HFFc6 (cell line): ENCODE measurements at places on chromosomes 12 and 14.

DNA sequence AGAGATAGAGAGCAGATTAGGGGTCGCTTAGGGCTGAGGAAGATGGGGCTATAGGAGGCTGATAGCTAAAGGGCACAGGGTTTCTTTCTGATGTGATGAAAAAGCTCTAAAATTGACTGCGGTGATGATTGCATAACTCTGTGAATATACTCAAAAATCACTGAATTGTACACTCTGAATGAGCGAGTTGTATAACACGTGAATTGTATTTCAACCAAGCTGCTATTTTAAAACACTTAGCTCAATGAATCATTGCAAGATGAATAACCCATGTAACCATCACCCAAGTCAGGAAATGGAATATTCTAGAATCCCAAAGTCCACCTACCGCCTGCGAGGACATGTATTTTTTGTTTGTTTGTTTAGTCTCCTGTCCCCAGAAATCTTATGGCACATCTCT, 60.1 kb upstream of the CCND2 start:
- no peak for DNase-seq

DNA sequence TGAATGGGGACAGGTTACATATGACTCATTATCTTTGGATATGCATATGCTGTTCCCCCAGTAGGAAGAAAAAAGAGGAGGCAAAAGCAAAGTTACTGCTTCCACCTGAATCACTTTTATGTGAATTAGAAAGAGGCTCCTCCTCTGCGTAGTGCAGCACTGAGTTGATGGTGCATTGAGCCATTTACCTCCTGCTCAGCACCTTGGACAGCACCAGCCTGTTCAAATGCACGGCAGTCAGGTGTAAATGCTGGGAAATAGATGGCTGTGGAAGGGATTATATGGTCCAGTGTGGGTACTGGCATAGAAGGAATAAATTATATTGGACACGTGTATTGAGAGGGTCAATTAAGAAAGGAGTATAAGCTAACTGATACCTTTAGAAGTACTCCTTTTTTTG, 541.9 kb upstream of the SEL1L start:
- no peak for DNase-seq

DNA sequence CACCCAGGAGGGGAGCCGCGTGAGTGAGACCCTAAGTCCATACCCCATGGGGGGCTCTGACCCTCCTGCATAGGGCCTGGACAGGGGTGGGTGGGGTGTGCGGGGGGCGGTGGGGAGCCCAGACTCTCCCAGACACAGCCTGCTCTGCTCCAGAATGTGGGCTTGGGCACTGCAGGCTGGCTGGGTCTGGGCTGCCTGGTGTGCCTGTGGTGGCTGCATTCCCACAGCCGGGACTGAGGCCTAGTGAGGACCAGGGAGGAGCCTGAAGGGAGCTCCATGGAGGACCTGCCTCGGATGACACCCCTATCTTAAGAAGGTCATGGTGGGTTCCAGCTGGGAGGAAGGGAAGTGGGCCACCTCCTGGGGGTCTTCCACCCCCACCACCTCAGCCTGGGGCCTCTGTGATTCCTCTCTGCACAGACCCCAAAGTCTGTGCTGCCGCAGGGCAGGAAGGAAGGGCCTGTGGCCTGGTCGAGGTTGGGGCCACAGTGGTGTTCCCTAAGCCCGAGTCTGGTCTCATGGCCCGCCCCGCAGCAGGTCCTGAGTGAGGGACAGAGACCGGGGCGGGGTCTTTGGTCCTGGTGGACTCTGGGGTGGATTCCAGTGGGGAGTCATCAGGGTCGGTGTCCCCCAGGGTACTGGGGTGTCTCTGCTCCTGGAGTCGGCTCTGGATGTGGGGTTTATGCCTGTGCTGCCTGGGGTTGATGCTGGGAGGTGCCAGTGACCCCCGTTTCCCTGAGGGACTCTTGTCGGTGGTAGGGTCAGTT, 392.3 kb downstream of the TMEM121 start:
- DNase-seq, result no peak

DNA sequence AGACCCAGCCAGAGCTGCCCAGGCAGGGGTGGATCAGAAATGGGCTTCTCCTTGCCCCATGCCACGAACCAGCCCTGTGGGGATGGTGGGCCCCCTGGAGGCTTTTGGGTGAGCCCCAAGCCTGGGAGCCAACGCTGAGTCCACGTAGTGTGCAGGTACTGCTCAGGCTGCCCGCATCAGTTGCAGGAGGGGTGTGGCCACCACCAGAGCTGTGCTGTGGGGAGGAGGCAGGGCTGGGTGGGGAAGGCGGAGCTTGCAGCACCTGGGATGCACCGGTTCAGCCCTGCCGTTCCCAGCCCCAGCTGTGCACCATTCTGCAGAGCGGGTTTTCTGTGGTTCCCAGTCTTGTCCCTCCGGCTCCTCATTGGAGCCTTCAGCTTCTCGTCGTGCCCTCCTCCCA, 36.3 kb downstream of the IL31 start:
- no peak for DNase-seq

DNA sequence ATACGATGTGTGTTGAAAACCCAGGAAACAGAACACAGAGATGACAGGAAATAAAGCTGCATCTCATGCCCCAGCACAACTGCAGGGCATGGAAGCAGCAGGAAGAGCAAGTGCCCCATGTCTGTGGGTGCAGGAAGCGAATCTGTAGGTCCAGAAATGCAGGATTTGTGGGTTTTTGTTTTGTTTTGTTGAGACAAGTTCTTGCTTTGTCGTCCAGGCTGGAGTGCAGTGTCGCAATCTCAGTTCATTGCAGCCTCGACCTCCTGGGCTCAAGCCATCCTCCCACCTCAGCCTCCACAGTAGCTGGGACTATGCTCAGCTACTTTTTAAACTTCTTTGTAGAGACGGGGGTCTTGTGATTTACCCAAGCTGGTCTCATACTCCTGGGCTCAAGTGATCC, 6.2 kb upstream of the RPS6KL1 start:
- DNase-seq, result no peak

DNA sequence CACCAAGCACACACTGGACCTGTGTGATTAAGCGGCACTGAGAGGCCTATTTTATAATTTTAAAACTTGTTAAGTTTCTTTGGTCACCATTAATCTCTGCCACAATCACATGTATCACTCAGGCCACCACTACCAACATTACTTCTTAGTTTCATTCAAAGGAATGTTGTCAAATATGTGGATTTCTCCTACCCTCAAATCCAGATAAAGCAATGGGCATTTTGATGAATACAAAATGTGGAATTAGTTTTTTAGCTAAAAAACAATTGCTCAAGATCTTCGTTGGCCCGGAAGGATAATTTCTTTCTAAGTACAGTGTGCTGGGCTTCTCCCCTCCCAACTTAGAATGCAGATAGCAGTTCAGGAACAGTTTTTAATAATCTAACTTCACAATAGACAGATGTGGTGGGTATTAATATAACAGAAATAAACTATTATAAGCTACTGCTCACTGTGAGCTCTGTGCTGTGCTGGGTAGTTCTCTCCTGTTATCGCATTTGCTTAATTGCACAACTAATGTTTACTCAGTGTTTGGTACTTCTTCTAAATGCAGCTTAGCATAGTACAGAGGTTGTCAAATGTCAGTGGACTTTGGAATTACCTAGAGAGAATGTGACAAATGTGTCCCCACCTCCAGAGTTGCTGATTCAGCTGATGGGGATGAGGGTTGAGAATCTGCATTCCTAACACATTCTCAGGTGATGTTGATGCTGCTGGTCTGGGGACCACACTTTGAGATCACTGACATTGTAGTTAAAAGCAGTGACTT, 266.7 kb upstream of the AMIGO2 start:
- no peak for DNase-seq

DNA sequence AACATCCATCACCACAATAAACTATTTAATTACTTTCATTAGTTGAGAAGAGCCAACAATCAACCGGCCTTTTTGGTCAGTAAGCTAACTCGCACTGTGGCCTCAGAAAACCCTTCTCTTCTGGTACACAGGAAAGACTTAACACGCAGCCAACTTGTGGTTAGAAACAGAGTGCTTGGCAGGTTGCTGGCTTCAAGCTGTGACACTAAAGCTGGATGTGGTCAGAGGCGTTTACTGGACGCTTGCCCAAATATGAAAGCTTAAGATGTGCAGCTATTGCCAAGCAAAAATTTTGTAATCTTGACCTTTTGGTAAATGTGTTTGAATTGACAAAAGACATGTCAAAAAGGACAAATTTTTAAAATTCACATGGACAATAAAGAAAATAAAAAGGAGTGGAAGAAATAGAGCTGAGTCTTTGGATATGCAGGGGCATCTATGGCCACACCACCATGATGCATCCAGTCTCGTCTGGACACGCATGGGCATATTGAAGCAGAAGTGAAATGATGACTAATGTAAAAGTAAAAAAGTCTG, 2.6 kb upstream of the KLRK1 start:
- DNase-seq, result peak; percentile 36

DNA sequence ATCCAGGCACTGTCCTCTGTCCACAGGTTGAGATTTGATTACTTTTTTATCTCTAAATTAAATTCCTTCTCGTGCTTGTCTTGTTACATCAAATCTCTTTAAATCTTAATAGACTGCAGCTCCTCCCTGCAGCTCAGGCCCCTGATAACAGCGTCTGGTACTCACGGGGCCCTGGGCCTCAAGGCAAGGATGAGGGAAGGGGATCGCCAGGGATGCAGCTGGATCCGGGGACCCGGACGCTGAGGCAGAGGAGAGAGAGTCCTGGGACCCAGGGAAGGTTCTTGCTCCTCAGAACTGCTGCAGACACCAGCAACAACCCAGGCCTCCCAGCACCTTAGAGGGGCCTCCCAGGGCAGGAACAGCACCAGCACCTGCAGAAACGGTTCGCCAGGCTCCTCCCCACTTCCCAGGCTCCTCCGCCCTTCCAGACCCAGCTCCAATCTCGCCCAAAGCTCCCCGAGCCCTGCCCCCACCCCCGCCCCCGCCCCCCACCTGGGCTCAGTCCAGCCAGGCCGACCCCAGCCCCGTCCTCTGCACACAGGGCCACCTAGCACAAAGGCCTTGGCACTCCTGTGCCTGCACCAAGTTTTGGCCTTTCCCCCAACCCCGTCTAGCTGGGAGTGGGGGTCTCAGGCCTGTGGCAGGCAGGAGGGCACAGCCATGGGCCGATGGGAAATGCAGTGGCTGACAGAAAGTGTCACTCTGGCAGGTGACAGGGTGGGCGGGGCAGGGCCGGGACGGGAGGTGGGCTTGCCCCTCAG, 60.3 kb upstream of the GALNT9 start:
- no peak for DNase-seq

DNA sequence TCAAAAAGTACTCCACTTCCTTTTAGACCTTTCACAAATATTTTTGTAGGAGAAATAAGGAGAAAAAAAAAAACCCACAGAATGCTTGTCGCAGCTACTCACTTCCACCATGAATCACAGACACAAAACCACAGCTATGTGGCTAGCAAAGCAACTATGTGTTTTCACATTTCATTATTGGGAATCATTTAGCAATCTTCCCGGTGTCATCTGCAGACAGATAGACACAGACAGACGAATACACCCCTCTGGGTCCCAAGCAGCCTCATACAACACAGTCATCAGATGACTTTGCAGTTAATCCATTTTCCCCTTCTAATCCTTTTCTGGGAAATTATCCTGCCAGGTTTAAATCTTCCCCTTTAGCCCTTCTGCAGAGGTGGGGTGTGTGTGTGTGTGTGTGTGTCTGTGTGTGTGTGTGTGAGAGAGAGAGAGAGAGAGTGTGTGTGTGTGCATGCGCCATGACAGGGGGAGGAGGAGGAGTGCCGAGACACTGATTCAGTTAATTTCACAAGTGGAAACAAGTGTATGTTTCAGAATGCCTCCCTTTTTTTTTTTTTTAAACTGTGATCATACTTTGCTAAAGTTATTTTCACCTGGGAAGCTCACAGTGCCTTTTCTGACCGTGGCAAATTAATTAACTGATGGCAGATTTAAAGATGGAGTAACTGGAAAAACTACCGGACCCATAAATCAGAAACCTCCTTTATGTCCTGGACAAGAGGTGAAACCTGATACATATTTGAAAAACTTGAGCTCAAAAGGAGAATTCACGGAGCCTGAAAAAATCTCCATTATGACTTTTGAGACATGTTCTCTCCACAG, 39.9 kb downstream of the LTBP2 start:
- peak; percentile 100 for DNase-seq

GRCh38 chr12:47739979-47740378, 14.7 kb upstream of the ENDOU start:
- DNase-seq, result no peak

DNA sequence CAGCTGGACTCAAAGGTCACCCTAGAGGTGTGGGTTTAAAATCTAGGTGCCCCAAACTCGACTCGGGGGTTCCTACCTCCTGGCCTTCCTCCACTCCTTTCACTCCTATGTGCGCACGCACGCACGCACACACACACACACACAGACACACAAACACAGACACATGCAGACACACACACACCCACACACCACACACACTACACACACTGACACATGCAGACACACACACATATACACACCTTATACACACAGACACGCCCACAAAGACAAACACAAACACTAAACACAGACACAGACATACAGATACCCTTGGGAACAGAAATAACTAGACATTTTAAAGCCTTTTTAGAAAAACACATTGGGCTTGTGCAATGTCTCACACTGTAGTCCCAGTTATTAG, 31.8 kb downstream of the GSC start:
- DNase-seq, result no peak

DNA sequence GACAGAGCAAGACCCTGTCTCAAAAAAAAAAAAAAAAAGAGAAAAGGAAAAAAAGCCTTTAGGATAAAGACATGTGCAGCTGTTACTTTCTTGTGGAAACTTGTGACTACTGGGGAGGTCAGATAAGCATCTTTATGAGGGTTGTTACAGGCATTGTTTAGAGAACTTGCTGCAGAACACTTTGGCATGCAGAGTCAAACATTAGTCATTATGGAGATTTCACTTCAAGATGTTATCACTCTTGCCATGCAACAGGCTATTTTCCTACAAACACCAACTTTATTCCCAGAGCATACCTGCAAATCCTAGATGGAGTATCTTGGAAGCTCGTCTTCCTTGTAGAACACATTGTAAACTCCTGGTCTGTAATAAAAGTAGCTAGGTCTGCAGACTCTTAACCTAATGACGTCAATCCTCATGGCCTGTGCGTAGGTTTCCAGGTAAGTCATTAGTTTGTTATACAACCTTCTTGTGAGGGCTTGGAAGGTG, 36.3 kb upstream of the WDR89 start:
- peak; percentile 96 for DNase-seq

GRCh38 chr12:108798551-108799221, 58.7 kb downstream of the SSH1 start:
- DNase-seq, result no peak

DNA sequence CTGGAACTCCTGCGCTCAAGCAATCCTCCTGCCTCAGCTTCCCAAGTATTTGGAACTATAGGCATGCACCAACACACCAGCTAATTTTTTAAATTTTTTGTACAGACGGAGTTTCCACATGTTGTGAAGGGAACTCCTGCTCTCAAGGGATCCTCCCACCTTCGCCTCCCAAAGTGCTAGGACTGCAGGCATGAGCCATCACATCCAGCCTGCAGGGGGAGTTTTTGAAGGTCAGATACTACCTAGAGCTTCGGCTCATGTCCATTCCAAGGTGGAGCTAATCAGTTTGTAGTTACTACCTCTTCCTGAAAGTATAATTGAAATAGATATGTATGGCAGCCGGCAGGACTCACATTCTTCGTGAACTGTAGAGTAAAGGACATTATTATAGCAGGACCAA, 3.7 kb upstream of the TAS2R19 start:
- DNase-seq, result no peak
